ENCODE measurements at places on chromosomes 2 and 18.

GRCh38 chr2:218834685-218835084, 3.1 kb upstream of the PRKAG3 start:
- no peak for DNase-seq

- no peak for DNase-seq
Observed at GRCh38 chr2:86021396-86022378, 84.0 kb downstream of the POLR1A start.

DNA sequence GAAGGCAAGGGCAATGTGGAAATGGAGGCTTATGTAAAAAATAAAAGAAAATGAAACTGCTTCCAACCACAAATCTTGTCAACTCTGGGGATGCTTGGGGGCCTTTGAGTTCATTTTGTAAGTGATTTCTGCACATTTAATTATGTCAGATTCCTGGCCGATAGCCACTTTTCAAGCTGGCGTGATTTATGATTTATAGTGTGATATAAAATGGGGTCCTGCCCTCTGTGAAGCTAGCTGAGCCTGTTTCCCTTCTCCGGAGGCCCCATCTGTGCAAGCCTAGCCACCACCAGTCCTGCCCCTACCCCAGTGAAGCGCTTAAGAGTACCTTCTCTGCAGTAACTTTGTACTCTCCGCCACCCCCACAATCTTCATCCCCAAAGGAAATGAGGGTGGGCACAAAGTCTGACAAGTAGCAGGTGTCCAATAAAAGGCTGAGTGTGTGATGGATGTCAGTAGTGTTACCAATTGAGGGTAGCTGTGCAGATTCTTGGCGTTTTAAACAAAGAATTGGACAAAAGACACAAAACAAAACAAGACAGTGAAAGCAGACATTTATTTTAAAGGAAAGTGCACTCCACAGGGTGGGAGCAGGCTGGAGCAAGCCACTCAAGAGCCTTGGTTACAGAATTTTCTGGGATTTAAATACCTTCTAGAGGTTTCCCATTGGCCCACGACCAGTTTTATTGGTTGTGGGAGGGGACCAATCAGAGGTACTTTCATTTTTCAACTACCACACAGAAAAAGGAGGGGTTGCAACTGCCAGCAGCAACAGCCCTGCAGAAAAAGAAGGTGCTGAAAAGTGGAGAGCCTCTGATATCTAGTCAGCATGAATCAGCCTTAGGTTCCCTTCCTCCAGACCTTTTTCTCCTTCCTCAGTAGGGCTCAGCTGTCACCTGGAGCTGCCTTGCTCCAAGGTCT, 39.0 kb upstream of the SIX3 start:
- no peak for DNase-seq

DNA sequence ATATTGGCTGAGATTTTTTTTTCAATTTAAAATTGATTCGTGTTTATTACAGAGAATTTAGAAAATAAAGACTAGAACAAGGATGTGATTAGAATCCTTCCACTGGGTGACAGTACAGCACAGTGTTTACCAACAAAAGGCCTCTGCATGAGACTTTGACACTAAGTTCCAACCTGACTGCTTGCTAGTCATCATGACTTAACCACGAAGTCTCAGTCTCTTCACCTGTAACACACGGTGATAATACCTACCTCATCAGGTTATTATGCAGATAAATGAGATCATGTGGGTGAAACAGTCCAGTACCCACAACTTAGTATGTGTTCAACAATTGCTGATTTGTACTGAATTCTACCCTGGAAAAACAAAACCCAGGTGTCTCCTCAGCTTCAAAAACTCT, 151.2 kb downstream of the STK39 start:
- no peak for DNase-seq

- DNase-seq = no peak
Observed at GRCh38 chr18:57014772-57015413, 132.0 kb upstream of the BOD1L2 start.

- DNase-seq = no peak
Observed at GRCh38 chr18:55337908-55338521, 250.0 kb downstream of the TCF4 start.
